Right forelimb (tissue), 1 donor: ENCODE measurements at places on chromosomes 3 and 15.
A peak's percentile ranks its signal among the peaks of the same experiment; 100 is the strongest.

DNA sequence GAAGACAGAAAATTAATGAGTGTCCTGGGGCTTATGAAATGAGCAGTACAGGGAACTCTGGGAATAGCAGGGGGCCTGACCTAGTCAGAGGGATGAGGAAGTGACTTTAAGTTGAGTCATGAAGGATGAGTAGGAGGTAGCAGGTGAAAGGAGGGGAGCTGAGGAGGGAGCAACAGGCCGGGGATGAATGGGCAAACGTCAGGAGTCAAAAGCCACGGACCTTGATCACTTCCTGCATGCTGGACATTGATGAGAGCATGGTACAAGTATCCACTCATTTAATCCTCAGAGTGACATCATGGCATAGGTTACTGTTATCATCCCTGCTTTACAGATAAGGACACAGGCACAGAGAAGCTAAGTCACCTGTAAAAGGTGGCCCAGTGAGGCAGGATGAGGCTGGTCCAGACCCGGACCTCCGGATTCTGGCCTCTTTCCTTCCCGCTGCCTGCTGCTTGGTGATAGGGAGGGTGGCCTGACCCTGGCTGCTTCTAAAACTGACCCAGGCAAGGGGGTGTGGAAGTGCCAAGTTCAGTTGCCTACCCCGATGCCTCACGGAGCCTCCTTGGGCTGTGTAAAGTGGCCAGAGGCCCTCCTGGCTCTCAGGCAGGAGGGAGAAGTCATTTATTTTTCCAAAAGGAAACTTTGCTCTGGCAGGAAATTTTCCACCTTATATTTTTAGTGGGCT lies 7.6 kb downstream of the CORO2B start:
- DNase-seq, result no peak

GRCh38 chr15:33057845-33058244 lies 136.7 kb downstream of the FMN1 start:
- no peak for DNase-seq

GRCh38 chr15:40467261-40467615 lies 3.5 kb upstream of the CHST14 start:
- DNase-seq, result no peak

DNA sequence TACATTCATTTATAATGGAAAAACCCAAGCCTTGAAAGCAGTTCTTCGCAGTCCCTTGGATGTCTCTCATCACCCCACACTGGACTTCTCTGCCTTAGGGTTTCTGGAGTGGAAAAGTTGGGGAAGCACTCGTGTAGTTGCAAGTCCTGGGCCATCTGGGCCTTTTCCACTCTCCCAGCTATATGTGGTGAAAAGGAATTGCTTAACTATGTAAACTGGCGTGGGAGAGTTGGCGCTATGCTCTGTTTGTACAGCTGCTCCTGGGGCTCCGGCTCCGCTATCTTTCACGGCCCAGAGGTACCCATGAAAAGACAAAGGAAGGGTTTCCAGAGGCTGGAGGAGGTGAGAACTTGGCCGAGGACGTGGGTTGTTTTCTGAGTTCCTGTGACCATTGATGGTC lies 81.1 kb upstream of the MYZAP start:
- DNase-seq, result no peak

GRCh38 chr3:86594838-86595237 lies 396.1 kb downstream of the VGLL3 start:
- no peak for DNase-seq

DNA sequence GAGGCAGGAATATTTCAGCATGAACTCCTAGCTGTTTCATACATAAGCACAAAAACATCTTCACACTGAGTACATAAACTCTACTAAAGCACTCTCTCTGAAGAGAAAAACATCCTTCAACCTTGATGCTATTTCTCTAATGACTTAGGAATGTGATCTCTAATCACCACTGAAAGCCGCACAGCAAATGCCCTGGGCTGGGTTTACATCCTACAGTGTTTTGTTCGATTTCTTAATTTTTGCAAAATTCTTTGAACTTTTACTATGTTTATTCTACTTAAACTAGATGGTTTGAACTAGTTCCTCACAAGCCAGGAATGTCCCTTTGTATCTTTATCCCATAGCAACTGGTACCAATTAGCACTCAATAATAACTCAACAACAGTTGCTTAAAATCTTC lies 130.9 kb upstream of the ABI3BP start:
- no peak for DNase-seq

DNA sequence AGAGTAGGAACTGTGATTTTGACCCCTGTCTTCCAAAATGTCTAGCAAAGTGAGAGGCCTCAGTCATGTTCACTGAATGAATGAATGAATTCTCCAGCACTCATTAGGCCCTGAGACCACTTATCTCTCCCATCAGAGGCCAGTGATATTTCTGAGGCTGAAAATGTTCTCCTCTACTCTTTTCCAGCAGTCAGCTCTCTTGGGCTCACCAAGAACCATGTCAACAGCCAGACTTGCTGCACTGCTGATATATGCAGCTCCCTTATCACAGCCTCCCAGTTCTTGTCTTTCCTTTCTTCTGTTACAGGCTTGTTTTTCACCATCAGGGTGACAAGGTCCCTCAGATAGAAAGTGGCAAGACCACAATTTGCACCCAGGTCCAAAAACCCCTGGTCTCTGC lies 28.7 kb upstream of the MFSD1 start:
- no peak for DNase-seq

DNA sequence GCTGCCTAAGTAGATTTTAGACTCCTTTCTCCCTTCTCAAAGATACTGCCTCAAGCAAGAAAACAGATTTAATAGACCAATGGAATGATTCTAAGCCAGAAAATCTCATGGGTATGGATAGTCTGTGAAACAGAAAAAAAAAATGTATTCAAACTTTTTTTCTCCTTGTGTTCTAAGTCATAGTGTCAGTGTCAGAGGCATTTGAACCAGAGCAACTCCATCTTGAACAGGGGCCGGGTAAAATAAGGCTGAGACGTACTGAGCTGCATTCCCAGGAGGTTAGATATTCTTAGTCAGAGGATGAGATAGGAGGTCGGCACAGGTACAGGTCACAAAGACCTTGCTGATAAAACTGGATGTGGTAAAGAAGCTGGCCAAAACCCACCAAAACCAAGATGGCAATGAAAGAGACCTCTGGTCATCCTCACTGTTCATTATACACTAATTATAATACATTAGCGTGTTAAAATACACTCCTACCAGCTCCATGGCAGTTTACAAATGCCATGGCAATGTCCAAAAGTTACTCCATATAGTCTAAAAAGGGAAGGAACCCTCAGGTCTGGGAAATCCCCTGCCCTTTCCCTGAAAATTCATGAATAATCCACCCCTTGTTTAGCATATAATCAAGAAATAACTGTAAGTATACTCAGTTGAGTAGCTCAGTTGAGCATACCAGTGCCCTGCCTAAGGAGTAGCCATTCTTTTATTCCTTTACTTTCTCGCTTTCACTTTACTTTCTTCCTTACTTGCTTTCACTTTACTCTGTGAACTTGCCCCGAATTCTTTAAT lies 72.8 kb upstream of the GOLGA8B start:
- DNase-seq, result no peak

DNA sequence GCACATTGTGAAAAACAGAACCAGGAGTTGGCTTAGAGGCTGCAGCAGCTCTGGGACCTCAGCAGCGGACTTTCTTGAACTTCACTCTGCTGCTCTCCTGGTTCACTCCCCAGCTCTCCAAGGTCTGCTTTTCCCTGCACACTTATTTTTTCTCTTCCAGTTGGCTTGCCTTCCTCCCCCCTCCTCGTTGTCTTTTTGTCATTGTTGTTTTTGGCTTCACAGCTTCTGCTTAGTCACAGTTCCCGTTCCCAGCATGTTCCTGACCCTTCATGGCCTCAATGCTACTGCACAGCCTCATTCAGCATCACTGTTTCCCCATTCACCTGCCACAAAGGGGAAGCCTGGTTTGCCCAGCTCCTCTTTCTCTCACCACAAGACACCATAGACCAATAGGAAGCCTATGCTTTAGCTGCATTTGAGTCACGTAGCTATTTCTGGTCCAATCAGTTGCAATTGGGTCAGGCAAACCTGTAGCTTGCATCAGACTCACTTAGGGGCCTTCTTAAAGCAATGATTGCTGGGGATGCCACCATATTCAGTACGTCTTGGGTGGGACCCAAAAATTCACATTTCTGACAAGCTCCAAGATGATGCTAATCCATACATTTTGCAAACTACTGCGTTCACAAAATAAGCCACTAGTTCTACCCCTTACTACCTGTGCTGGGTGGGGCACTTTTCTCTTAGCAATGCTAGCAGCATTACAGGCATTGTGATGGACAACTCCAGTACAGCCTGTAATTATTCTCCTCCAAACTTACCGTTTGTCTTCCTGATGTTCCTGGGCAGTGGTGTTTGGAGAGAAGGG lies 7.8 kb upstream of the SUMF1 start:
- DNase-seq, result peak; percentile 42

- DNase-seq, result no peak
These were observed 1198.6 kb upstream of the EPHA6 start for GRCh38 chr3:95615592-95616310.

- DNase-seq, result no peak
These were observed 10.6 kb downstream of the EPB42 start for GRCh38 chr15:43210172-43210745.

GRCh38 chr15:41605566-41605965 lies 46.6 kb downstream of the TYRO3 start:
- no peak for DNase-seq

DNA sequence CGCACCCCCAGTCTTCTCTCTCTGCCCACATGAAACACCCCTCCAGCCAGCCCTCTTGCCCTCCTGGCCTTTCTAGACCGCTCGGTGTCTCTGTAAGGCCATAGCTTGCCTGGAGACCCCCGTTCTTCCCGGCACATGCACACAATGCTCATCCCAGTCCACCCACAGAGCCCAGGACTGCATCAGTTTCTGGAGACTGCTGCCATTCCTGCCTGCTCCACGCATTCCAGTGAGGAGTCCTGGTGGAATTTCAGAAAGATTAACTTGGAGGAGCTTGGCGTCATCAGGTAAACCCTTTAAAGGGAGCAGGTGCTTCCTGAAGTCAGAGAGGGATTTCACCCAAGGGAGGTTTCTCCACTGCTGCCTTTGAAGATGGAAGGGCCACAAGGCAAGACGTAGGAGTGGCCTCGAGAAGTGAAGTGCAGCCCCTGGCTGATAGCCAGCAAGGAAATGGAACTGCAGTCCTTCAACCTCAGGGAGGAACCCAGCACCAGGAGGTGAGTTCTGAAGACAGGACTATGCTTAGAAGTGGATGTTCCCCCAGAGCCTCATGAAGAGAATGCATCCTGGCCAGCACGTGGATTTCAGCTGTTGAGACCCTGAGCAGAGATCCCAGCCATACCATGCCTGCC lies 19.2 kb downstream of the SLC41A3 start:
- DNase-seq, result no peak

DNA sequence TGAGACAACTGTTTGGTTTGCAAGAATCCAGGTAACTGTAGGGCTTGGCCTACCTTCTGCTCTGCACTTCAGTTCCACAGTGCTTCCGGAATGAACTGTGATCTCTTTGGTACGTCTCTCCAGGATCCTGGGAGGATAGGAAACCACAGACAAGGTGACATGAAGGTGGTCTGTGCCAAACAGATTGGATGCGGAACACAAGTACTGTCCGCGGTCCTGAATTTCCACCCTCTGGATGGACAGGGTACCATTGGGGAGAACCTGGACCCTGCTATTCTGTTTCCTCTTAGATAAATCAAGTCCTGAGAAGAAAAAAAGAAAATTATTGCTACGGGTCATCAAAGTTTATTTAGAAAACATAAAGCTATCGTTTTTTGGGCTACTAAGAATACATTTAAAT lies 17.3 kb downstream of the IGSF10 start:
- DNase-seq, result no peak

- DNase-seq, result no peak
These were observed 163.2 kb upstream of the COL8A1 start for GRCh38 chr3:99475229-99475628.

- no peak for DNase-seq
These were observed 212.9 kb upstream of the UMPS start for GRCh38 chr3:124517306-124517705.

DNA sequence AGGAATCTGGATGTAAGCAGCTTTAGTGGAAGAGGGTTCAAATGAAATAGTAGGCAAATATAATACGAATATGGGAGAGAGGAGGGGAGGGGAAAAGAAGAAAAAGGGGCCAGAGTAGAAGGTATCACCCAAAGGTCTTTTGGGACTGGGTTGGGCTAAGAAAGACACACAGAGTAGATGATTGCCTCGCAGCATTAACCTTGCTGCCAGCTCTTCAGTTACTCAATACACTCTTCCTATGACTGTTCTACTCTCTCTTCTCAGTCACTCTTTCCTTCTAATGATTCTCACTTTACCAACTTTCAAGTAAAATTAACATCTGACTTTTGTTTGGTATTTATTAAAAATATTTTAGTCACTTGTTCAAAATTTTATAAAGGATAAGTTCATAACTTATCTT lies 52.8 kb downstream of the CLASP2 start:
- DNase-seq, result no peak

GRCh38 chr15:50182219-50183013 lies 420 bp downstream of the SLC27A2 start:
- DNase-seq, result peak; percentile 50
